ENCODE measurements at places on chromosomes 12 and 14.

- DNase-seq: no peak
Observed at GRCh38 chr14:60922050-60922449, 58.8 kb downstream of the TRMT5 start.

DNA sequence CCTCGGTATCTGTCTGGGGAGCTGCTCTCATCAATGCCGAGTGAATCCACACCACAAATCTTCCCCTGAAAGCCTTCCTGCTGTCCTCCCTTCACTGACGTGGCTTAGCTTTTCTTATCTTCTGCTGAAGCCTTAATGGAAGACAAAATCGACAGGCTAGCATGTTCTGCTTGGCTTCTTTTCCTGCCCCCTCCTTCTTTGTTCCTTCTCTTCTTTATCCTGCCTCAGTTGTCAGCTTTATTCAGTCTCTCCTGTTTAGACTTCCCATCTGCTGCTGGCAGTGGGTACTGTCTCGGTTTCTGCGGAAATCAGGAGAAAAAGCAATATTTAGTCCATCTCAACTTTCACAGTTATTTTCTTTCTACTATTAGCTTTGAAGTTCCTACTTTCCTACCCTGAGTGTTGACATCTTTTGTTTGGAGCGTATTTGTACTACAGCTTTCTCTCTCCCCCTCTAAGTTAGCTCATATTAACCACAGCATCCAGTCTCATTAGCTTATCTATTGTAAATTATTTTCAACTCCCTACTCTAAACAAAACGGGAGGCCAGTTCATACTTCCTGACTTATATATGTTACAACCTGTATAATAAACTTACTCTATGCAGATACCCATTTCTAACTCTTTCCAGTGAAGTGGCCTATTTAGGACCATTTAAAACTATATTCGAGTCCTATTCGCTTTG, 226.0 kb downstream of the DACT1 start:
- no peak for DNase-seq

DNA sequence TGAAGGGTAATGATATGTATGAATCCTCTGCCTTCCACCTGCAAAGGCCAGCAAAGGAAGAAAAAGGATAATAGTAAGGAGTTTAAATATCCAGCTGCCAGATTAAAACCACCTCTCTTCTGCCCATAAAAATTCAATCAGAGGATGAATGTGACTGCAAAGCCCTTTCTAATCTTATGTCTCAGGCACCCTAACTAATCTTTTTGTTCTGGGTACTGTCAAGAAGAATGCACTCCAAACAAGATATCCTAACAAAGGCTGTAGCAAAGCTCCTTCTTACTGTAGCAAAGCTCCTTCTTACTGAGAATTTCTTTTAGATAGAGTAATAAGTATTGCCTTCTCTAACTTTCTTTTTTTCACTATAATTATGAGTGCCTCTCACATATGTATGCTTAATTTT, 91.8 kb downstream of the ST8SIA1 start:
- no peak for DNase-seq

- no peak for DNase-seq
Observed at GRCh38 chr12:117125272-117125613, 26.0 kb upstream of the TESC start.

- DNase-seq: no peak
Observed at GRCh38 chr12:111093428-111094142, 173.2 kb upstream of the MYL2 start.

DNA sequence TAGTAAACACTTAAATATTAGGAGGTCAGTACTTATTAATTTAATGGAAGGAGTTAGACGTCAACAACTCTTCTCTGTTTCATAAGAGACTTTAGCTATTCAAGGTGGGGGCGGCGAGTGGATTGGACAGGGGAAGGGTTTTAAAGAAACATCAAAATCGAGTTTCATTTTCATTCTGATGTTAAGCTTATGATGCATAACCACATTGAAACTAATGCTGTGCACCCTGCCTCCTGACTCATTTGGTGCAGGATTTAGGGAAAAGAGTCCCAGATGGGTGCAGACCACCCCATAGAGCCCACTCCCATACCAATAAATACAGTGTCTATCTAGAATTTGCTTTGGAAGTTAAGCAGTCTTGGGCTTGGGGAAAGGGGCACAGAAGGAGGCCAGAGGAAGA, 7.4 kb downstream of the ZBTB39 start:
- DNase-seq: no peak

DNA sequence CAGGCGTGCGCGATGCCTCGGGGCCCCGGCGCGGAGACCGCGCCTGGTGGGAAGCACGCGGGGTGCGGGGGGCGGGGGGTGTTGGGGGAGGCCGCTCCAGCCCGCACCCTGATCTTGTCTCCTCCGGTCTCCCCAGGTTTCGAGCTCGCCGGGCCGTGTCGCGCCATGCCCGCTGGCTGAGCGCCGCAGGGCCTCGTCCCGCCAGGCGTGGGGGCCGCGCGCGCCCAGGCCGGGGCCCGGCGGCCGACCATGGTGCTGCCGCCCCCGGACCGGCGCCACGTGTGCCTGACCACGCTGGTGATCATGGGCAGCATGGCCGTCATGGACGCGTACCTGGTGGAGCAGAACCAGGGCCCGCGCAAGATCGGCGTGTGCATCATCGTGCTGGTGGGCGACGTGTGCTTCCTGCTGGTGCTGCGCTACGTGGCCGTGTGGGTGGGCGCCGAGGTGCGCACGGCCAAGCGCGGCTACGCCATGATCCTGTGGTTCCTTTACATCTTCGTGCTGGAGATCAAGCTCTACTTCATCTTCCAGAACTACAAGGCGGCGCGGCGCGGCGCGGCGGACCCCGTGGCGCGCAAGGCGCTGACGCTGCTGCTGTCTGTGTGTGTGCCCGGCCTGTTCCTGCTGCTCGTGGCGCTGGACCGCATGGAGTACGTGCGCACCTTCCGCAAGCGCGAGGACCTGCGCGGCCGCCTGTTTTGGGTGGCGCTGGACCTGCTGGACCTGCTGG, 2.4 kb downstream of the TMEM121 start:
- no peak for DNase-seq

- DNase-seq: no peak
Observed at GRCh38 chr14:24692382-24693352, 58.7 kb upstream of the GZMB start.

- DNase-seq: no peak
Observed at GRCh38 chr14:78567343-78567742, 397.2 kb downstream of the NRXN3 start.

DNA sequence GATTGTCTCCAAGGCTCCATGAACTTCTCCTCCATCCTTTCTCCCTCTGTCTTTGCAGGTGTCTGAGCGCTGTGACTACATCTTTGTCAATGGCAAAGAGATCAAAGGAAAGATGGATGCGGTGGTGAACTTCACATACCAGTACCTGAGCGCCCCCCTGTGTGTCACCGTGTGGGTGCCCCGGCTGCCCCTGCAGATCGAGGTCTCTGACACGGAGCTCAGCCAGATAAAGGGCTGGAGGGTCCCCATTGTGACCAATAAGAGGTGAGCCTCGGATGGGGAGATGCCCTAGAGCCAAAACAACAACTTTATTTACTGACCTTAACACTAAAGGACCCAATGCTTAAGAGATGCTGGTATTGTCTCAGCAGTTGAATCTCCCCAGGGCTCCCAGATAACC, 130.0 kb downstream of the SLC15A4 start:
- no peak for DNase-seq

GRCh38 chr14:32075672-32076277, 1.3 kb upstream of the ARHGAP5 start:
- DNase-seq: peak; percentile 61

Data from HAP-1 (cell line).